WTC11 (cell line): ENCODE measurements at places on chromosomes 7 and 10.
A peak's percentile ranks its signal among the peaks of the same experiment; 100 is the strongest.

DNA sequence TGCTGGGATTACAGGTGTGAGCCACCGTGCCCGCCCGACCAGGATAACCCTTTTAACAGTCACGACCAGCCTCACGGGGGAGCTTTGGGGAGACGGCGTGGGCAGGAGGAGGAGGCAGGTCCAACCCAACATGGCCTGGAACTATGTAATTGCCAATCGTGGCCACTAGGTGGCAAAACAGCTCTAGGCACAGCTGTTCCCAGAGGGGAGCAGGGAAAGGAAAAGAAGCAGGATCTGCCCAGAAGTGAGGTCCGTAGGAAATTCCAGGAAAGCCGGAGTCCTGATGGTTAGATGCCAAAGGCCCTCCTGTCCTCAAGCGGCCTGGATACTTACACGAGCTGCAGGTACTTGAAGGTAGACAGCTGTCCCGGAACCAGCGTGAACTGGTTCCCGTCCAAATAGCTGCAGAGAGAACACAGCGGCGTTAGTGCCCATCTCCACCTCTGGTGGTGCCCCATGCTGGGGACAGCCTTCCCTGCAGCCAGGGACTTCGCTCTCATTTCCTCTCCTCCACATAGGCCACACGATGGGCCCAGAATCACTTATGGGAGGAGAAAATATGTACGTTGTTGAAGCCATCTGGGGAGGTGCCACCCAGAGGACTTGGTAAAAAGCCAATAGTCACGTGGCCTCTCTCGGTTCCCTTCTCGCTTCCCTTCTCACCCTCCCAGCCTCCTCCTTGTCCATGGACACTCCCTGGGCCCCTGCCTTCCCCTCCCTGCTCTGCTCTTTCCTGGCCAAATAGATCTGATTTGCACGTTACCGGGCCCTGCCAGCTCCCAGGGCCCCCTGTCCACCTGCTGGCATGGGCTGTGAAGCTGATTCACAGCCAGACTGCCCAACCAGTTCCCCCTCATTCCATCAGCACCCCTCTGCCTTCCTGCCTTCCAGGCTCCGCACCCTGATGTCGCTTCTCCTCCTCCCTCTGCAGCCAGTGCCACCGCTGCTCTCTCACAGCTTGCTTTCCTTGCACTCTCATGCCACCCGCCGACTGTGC, 148.1 kb downstream of the SLIT1 start:
- peak; percentile 95 for DNase-seq

DNA sequence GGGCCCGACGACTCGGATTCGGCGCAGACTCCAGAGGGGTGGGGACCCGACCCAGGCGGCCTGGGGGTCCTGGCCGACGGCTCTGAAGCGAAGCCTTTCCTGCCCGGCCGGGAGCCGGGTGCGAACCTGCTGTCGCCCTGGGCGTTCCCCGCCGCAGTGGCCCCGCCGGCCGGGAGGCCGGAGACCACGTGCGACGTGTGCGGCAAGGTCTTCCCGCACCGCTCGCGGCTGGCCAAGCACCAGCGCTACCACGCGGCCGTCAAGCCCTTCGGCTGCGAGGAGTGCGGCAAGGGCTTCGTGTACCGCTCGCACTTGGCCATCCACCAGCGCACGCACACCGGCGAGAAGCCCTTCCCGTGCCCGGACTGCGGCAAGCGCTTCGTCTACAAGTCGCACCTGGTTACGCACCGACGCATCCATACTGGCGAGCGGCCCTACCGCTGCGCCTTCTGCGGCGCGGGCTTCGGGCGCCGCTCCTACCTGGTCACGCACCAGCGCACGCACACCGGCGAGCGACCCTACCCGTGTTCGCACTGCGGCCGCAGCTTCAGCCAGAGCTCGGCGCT, 15.4 kb downstream of the ZNF316 start:
- peak; percentile 8 for DNase-seq

GRCh38 chr10:133258066-133258817, 18.4 kb downstream of the ADAM8 start:
- no peak for DNase-seq

DNA sequence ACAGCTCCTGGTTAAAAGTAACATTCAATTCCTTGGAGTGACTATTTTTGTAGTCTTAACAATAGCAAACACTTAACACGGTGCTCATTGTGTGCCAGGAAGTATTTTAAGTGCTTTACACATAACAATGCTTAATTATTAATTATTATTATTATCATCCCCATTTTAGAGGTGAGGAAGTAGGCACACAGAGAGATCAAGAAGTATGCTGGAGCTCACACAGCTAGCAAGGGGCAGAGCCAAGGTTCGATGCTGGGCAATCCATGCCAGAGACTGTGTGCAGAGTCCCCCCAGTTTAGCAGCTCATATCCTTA, 48.2 kb upstream of the SMNDC1 start:
- DNase-seq: no peak

GRCh38 chr7:134943785-134944400, 42.4 kb upstream of the AGBL3 start:
- no peak for DNase-seq

DNA sequence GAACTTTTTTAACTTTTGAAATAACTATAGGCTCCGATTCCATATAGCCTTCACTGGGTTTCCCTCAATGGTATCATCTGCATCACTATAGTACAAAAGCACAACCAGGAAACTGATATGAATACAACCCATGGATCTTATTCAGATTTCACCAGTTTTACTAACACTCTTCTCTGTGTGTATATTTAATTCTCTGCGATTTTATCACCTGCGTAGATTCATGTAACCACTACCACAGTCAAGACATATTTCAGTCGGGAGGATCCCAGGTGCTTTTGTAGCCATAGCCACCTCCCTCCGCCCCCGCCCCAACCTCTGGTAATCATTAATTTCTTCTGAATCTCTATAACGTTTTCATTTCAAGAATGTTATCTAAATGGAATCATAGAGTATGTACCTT, 82.8 kb upstream of the C7orf33 start:
- DNase-seq: no peak

DNA sequence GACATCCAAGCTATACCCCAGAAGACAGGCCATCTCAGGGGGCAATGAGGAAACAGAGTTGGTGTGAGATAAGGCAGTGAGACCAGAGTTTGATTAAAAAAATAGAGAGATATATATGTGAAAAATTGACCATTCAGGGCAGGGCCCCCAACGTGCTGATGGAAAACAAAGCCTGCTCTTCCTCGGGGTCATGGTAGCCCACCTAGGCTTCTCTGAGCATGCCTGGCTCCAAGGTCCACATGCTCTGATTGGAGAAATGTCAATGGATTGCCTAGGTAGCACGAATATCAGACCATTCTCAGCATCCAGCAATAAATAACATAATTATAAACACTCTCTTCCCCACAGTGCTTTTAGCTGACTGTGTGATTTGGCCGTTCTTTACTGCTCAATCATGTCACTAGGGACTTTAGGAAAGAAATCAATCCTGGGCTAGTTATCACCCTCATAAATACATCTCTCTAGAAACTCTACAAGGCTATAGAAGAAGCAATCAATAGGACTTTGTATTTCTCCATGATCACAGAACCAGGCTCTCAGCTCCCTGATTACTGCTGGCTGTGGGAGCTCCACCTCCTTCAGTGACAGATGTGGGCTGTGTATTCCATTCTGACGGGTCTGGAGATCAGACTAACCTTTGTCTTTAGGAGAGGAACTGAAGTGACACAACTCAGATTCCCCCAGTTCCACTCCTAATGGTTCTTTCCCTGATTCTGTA, 766.4 kb downstream of the GRID1 start:
- no peak for DNase-seq
